ENCODE measurements at places on chromosomes 3 and 15. TPM values are rescaled to one million over a fixed set of nuclear protein-coding genes. Genes with fewer than 3 reads are reported as not detected.

GRCh38 chr3:280681-281080 lies 84.1 kb downstream of the CHL1 start:
- no peak for DNase-seq
- no peaks in the 10 kb centered on the region for H3K27me3 ChIP-seq
- no peak overlapping the region for H3K4me3 ChIP-seq
- no peaks in the 10 kb centered on the region for H3K4me1 ChIP-seq

GRCh38 chr3:31968927-31969418 lies 12.1 kb downstream of the OSBPL10 start:
- H3K27ac ChIP-seq = no peak overlapping the region
- H3K4me1 ChIP-seq = peaks cover 12% of the 10 kb centered on the region
- DNase-seq = no peak
- no peaks in the 10 kb centered on the region for H3K36me3 ChIP-seq

GRCh38 chr15:94375997-94376396 lies 144.6 kb downstream of the MCTP2 start:
- H3K36me3 ChIP-seq = no peaks in the 10 kb centered on the region
- H3K27ac ChIP-seq = no peak overlapping the region
- no peaks in the 10 kb centered on the region for H3K4me1 ChIP-seq

GRCh38 chr3:112761062-112761638 lies 85.5 kb downstream of the CD200R1L start:
- H3K4me1 ChIP-seq = no peaks in the 10 kb centered on the region
- no peak overlapping the region for H3K4me3 ChIP-seq
- no peaks in the 10 kb centered on the region for H3K27me3 ChIP-seq
- H3K27ac ChIP-seq = no peak overlapping the region

Gene SRPRB
- total RNA-seq = 43.4 TPM

DNA sequence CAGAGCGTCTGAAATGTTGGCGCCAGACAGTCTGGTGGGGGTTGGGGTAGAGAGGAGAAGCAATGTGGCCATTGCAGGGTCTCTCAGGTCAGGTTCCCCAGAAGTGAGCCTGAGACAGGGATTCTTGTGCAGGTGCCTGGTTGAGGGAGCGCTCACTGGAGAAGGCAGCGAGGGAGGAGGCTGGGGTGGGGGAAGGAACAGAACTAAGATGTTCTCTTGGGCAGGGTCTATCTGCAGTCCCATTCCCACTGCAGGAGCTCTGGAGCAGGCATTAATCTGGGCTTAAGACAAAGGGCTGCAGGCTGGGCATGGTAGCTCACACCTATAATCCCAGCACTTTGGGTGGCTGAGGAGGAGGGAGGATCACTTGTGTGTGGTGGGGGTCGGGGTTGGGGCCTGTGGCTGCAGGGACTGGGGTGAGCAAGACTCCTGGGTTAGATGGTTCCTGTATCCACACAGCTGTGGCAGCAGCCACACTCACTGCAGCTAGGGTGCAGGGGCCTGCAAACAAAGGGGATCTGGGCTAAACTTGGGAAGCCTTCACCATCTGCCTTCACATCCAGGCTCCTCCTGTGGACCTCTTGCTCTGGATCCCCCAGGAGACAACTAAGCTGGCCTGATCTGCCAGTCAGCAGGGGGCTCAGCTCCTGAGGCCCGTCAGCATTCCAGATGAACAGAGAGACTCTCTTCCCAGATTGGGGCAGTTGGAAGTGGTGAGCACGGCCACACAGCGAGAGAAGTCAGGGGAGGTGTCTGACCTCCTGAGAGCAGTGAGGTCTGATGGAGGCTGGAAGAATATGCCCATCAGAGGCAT lies 172.5 kb downstream of the ABHD5 start:
- no peak overlapping the region for H3K4me3 ChIP-seq
- H3K4me1 ChIP-seq = peaks cover under 1% of the 10 kb centered on the region
- H3K27me3 ChIP-seq = no peaks in the 10 kb centered on the region
- no peaks in the 10 kb centered on the region for H3K36me3 ChIP-seq
- peak; percentile 33 for DNase-seq

Gene TTLL13
- total RNA-seq = not detected

DNA sequence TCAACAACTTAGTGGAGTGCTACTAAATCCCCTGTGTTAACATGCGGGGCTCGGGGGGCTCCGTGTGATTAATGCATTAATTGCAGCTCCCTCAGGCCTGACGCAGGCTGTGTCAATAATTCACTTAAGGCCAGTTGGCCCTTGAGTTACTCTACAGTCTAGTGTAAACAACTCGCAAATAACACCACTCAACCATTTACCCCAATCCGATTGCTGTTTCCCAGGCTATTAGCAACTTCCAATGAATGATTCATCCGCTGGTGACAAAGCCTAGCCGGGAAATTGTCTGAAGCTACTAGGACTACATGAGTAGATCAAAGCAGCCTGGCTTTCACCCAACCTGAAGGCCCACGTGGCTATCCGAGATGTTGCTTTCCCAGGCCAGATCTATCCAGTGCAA lies 121.3 kb upstream of the SOX14 start:
- no peak for DNase-seq
- no peaks in the 10 kb centered on the region for H3K36me3 ChIP-seq
- H3K27me3 ChIP-seq = peaks cover 1% of the 10 kb centered on the region
- no peak overlapping the region for H3K27ac ChIP-seq
- H3K4me3 ChIP-seq = peak overlapping the region; percentile 1

Gene SYNPR
- total RNA-seq = 0.54 TPM

Gene OR5K3
- not detected for total RNA-seq

- peaks cover 2% of the 10 kb centered on the region for H3K4me1 ChIP-seq
- H3K36me3 ChIP-seq = peaks cover 49% of the 10 kb centered on the region
- no peak for DNase-seq
- peak overlapping the region; percentile 89 for H3K4me3 ChIP-seq
- H3K27me3 ChIP-seq = no peaks in the 10 kb centered on the region
- H3K27ac ChIP-seq = peak overlapping the region; percentile 98
Observed at GRCh38 chr3:157159037-157159761, 748 bp downstream of the CCNL1 start.

Gene CCRL2
- not detected for total RNA-seq

Gene GPR171
- total RNA-seq = not detected

DNA sequence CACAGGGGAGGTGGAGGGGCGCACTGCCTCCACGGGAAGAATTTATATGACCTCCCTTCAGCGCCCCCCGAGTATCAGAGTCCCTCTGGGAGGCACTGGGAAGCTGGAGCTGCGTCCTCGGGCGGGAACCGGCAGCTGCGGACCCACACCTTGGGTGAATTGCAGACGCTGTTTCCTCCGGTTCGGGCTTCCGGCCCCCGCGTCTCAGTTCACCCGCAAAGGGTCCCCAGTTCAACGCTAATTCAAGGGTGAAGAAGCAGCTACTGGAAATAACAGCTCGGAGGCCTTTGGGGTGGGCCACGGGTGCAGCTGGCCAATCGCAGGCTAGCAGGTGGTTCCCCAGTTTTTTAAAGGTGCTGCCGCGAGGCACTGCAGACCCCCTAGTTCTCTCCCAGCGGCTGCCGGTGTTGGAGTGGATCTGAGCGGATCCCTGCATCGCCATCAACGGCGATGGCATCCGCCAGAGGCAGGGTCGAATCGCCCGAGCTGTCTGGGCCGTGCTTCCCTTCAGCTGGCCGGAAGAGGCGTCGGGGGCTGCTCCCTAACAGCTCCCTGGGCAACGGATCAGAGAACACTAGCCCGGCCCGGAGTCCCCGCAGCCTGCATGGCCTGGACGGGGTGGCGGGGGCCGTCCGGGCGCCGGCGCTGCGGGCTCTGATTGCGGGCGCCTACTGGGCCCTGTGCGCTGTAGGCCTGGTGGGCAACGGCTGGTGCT lies 19.4 kb upstream of the ADAMTS7 start:
- peak; percentile 49 for DNase-seq
- no peaks in the 10 kb centered on the region for H3K4me1 ChIP-seq
- no peaks in the 10 kb centered on the region for H3K36me3 ChIP-seq
- no peaks in the 10 kb centered on the region for H3K27me3 ChIP-seq
- H3K27ac ChIP-seq = no peak overlapping the region
- no peak overlapping the region for H3K4me3 ChIP-seq

DNA sequence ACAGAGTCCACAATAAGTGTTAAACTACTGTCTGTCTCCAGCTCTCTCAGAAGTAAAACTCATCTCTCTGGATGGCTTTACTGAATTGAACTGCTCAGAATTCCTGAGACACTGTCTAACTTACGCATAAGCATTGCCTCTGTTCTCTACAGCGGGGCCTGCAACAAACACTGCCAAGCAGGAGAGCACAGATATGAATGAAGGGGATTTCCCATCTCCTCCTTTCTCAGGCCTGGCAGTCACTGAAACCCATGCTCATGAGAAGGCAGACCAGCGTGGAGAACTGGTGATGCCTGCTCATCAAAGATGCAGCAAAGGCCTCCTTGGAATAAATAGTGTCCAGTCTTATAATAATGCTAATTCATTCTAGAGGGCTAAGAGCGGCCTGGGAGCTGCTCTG lies 10.3 kb downstream of the RASGRP1 start:
- no peak overlapping the region for H3K27ac ChIP-seq
- DNase-seq = no peak
- H3K4me3 ChIP-seq = no peak overlapping the region
- peaks cover 6% of the 10 kb centered on the region for H3K4me1 ChIP-seq
- no peaks in the 10 kb centered on the region for H3K27me3 ChIP-seq
- no peaks in the 10 kb centered on the region for H3K36me3 ChIP-seq

DNA sequence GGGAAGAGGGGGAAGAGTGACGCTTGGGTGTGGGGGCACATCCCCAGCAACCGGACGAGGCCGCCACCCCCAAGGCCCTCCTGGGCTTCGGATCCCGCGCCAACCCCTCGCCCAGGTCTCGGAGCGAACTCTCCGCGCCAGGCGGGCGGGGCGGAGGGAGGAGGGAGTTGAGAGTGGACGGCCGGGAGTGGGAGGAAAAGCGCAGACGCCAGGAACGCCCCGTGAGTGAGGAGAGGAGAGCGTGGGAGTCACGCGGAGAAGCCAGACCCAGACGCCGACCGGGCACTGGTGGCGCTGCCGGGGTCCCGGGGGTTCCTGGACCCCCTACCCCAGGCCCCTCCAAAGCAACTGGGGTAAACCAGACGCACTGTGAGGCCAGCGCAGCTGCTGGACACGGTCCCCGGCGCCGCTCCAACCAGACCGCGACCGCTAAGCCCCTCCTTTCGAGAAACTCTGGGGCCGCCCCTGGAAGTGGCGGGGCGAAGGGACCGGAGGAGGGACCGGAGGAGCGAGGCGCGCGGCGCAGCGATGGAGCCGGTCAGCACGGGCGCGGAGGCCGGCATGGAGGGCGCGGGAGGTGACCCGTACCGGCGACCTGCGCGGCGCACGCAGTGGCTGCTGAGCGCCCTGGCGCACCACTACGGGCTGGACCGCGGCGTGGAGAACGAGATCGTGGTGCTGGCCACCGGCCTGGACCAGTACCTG lies at the start of gene EFCC1:
Gene EFCC1 (plus strand): TSS at position 204 of the 705 bp plus-strand sequence. CDS start 325 bp downstream, at position 529.
- no peak within 1 kb of the TSS for H3K27ac ChIP-seq
- no peak for DNase-seq
- H3K4me3 ChIP-seq = peak within 1 kb of the TSS; percentile 44

Gene LXN
- 4.7 TPM for total RNA-seq

Gene ZNF717
- total RNA-seq = not detected

- no peak for DNase-seq
- H3K4me3 ChIP-seq = no peak overlapping the region
- no peaks in the 10 kb centered on the region for H3K27me3 ChIP-seq
- H3K4me1 ChIP-seq = peaks cover 5% of the 10 kb centered on the region
- H3K36me3 ChIP-seq = no peaks in the 10 kb centered on the region
Observed at GRCh38 chr15:72785432-72785831, 1.9 kb upstream of the ADPGK start.

Gene ZNF639
- total RNA-seq = 43.0 TPM

Gene ATP13A5
- total RNA-seq = not detected

DNA sequence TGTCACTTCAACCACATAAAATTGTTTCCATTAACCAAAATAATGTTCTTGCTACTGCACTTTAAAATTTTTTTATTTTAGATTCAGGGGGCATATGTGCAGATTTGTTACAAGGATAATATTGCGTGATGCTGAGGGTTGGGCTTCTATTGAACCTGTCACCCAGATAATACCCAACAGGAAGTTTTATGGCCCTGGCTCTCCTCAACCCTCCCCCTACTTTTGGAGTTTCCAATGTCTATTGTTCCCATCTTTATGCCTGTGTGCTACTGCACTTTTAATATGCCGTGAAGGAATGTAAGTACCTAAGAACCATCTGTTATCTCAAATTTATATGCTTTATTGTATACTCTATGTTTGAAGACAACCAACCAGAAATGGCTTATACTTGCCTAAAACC lies 42.0 kb upstream of the IMPG2 start:
- H3K4me3 ChIP-seq = no peak overlapping the region
- no peak for DNase-seq
- no peaks in the 10 kb centered on the region for H3K36me3 ChIP-seq

DNA sequence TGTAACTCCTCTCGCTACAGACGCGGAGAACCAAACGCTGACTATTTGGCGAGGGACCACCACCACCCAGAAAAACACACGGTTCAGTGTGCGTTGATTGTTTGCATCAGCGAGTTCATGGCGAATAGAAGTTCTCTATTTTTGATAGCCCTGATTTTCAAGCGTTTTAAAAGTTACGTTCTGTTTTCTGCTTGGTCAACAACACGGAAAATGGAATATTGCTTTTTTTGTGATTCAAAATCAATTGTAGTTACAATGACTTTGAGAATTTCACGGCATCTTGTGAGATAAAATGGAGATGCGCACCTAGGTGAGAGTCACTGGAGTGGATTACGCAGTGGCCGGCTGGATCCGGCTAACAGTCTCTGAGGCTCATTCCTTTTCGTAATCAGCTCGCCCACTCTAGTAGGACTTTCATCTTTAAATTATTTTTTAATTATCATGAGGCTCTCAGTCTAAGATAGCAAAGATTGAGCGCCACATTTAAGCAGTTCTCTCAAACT lies 54.8 kb downstream of the CCDC54 start:
- H3K4me1 ChIP-seq = no peaks in the 10 kb centered on the region
- peak overlapping the region; percentile 66 for H3K27ac ChIP-seq
- H3K27me3 ChIP-seq = peaks cover 9% of the 10 kb centered on the region

- H3K4me1 ChIP-seq = peaks cover 30% of the 10 kb centered on the region
- no peaks in the 10 kb centered on the region for H3K36me3 ChIP-seq
- peaks cover 9% of the 10 kb centered on the region for H3K27me3 ChIP-seq
- no peak overlapping the region for H3K4me3 ChIP-seq
Observed at GRCh38 chr3:53842436-53843194, 3.6 kb downstream of the CHDH start.

- no peak overlapping the region for H3K4me3 ChIP-seq
- H3K36me3 ChIP-seq = no peaks in the 10 kb centered on the region
- H3K27ac ChIP-seq = no peak overlapping the region
- no peak for DNase-seq
- no peaks in the 10 kb centered on the region for H3K27me3 ChIP-seq
Observed at GRCh38 chr3:143775459-143775858, 72.8 kb downstream of the SLC9A9 start.

Measured in H1 (cell line).